CD4-positive, alpha-beta T cell treated with Interleukin-15 for 4 hours (primary cell): ENCODE measurements at places on chromosomes 5 and 9.

DNA sequence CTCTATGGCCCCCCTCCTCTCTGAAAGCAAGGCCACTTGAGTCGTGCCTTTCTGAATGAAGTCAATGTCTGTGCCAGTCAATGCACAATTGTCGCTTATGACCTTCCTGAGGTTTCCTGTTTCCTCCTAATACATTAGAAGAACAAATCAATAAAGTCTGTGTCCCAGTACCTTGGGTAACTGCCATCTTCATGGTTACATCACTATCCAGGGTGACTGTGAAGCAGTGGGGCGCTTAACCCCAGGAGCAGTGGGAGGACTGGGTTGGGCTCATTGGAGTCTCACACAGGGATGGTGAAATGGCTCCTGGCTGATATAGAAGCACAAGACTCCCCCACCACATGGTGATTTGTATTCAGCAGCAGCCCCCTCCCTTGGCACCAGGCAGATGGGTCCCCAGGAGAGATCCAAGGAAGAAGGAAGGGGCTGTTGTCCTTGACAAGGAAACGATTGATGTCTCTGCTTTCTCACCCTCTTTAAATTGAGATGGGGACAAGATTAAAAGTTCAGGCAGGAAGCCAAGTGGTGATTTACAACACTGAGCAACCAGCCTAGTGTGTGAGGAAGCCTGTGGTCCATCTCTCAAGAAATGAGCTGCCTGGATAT lies 261.9 kb upstream of the ZNF462 start:
- DNase-seq: no peak

GRCh38 chr9:19122490-19123042 lies 4.7 kb downstream of the PLIN2 start:
- no peak for DNase-seq

DNA sequence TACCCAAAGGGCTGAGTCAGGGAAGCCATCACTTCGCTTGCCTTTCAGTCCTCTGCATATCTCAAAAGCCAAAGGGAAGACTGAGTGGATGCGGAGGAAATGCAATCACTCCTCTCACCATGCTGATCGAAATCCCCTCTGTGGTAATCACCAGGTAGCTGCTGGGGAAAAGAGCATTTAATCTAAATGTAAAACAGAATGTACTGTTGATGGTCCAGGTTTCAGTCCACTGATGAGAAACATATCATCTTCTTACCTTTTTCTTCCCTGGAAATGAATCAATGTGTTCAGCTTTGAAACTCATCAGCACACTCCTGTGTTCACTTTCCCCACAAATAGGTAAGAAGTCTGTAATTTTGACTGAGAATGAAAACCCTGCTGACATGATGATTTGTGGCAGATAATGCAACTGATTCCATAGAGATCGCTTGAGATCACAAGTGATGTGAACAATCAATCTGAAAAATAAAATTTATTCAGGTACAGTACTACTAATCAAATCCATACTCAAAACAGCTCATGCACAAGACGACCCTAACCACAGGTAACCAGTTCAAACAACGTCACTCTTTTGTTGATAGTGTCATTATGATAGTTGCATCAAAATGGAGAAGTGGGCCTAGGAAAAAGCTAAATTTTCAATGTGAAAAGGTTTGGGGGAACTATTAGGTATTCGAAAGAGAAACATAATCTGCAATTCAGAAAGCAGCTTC lies 454.0 kb upstream of the RGMB start:
- DNase-seq: no peak

DNA sequence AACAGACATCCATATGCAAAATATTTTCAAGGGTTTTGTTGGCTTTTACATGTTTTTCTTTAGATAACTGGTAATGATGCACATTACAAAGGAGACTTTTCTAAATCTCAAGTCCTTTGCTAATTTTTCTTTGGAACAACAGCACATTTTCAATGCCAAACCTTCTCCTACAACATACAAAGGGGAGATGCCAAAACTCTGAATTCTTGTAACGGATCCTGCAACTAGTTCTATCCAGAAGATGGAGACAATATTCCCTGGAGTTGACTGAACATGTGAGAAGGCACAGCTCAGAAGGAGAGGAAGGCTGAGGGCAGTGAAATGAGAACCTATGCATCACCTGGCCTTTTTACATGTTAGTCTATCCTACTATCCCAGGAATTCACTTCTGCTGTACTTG lies 21.0 kb downstream of the DNAJA1 start:
- DNase-seq: no peak

DNA sequence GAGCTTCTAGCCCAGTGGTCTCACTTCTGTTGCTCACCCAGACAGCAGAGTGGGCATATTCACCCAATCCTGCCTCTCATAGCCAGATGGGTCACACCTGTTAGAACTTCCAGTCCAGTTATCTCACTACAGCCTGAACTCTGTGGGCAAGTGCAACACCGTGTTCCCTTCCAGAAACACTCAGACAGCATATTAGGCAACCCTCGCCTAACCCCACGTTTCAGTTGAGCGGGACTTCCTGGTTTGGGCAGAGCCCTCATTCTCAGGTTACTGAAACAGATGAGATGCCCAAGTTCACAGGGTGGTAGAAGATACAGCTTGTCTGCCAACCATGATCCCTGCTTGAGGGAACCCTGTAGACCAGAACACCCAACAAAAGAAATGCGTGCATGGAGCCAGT lies 538.2 kb downstream of the CYLC2 start:
- DNase-seq: no peak

- DNase-seq: no peak
Observed at GRCh38 chr9:83006378-83006777, 56.6 kb downstream of the RASEF start.

DNA sequence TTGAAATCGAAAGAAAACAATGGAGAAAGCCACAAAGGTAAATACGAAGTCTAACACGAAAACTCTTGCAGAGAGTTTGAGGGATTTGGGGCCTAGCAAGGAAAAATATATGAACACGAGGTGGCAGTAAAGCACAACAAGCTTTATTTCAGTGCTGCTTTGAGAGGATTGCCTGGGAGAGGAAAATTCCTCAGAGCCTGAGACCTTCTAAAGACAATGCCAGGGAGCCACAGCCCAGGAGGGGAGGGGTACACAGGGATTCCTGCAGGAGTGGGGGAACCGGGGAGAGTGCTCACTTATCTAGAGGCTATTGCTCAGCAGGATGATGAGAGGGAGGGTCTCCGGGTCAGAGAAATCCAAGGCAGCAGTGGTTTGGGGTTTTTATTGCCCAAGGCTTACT lies 134.9 kb upstream of the ADCY2 start:
- DNase-seq: no peak

DNA sequence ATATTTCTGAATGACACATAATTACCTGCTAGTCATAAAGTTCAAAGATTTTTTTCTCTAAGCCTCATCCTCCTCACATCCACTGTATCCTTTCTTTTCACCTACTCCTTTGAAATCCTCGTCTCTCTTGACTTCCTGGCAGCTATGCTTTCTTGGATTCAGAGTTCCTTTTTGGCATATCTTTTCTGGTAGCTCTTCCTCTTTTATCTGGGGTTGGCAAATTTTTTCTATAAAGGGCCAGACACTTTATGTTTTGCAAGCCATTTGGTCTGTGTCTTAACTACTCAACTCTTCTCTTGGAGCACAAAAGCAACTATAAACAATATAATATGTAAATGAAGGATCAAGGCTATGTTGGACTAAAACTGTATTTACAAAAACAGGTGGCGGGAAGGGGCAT lies 197.5 kb downstream of the KIAA0825 start:
- no peak for DNase-seq

- DNase-seq: no peak
Observed at GRCh38 chr5:162209005-162209605, 141.5 kb downstream of the GABRG2 start.

DNA sequence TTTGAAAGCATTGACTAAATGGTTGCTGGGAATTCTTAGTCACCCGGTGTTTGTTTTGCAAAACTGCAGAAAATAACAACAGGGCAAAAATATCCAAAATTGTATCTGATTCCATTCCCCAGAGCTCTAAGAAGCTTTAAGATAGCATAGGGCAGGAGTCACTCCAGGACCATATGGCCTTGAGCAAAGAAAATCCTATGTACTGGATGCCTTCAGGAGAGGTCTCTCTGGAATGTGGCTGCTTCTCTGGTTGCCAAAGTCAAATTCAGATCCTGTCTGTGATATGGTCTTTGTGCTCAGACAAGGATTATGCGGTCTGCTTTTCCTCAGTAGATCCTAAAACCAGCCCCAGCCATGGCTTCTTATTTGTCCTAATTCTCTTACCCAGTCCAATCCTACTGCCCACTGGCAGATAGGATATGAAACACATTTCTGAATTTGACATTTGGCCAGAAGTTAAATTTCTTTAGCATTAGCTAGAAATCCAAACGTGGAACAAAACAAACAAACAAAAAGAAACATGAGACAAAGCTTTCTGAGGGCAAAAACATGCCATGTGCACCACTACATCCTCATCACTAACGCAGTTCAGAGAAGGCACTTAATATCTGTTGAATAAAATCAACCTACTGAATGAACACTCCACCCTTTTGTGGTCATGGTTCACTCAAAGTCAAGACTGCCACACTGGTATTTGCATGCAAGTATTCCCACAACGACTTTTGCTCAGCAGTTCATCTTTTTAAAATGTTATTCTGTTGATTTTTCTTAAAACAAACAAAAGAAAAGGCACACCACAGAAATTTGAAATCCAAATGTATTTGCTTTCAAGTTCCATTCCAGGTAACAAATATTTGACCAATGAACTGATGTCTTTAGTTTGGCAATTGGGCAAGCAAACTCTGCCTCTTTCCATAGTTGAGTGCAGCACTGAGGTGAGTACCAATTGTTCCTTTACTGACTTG lies 165.7 kb downstream of the TRPM6 start:
- no peak for DNase-seq
